ENCODE measurements at places on chromosomes 5 and 9.

DNA sequence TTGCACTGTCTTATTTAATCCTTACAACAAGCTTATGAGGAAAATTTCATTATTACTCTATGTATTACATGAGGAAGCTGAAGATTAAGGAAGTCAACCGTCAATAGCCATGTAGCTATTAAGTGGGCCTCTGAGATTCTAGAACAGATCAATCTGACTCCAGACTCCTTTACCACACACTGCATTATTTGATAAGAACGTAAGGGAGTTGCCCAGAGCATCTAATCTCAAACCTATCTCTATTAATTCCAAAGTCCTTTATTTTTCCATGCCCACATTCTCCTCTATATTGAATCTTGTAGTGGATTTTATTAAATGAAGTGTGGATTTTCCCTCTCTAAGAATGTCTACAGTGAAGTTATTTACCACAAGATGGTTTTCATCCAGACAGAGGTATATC lies 118.2 kb upstream of the MTAP start:
- no peak for DNase-seq

DNA sequence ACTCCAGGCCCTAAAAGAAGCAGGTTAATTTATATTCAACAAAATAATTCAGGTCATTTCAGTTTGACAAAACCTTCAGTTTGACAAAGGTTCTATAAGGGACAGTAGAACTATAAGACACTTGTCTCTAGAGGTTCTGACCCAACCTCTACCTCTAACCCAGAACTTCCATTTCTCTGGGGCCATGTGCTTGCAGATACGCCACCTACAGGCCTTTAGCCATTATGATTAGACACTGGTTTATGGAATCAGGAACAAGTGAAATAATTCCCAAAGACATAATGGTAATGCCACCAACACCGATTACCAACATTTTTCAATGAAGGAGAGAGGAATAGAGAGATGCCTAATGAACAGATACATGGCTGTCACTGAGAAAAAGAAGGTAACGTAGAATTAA lies 733.9 kb downstream of the PRELID2 start:
- no peak for DNase-seq

- DNase-seq, result no peak
These were observed 19.0 kb upstream of the PSIP1 start for GRCh38 chr9:15529566-15530324.

- no peak for DNase-seq
These were observed 1.4 kb downstream of the TUBB4B start for GRCh38 chr9:137242269-137243203.

- no peak for DNase-seq
These were observed 5.6 kb downstream of the JMY start for GRCh38 chr5:79241535-79241979.

GRCh38 chr9:135955934-135956801 lies 5.0 kb downstream of the UBAC1 start:
- no peak for DNase-seq

- peak; percentile 88 for DNase-seq
These were observed 75.1 kb downstream of the FGF18 start for GRCh38 chr5:171494452-171495121.

GRCh38 chr9:24616863-24617262 lies 71.2 kb upstream of the IZUMO3 start:
- no peak for DNase-seq
